ENCODE measurements at places on chromosomes 7 and 10. TPM values are rescaled to one million over a fixed set of nuclear protein-coding genes. Genes with fewer than 3 reads are reported as not detected.

GRCh38 chr7:100210805-100211204 is 8.9 kb upstream of the PVRIG start:
- DNase-seq = no peak

DNA sequence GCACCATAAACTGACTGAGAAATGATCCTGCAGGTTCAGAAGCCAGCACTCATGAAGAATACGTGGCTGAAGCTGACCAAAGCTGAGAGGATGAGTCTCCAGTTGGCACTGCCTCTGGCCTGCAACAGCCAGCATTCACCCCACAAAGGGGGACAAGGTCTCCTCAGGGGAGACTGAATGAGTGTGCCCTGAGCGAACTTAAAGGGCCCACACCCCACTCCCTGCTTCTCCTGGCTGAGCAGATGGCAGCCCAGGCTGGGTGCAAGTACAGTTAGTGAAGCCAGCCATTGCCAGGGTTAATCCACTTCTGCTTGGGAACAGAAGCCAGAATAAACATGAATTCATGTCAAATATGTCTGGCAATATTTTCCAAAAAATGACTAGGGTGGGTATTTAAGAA is 98.1 kb downstream of the PPP1R17 start:
- no peak for DNase-seq

TSPAN12 gene
- 0.50 TPM for total RNA-seq

CCDC3 gene
- 0.05 TPM for total RNA-seq

GRCh38 chr7:76057813-76058145 is 9.9 kb downstream of the MDH2 start:
- no peak for DNase-seq

Measured in HFFc6 (cell line).